Pancreas (tissue), 10 donors: ENCODE measurements at places on chromosomes 4 and X.

- DNase-seq = no peak
Observed at GRCh38 chrX:123971982-123972381, 10.5 kb downstream of the STAG2 start.

GRCh38 chr4:113371111-113371510, 321.7 kb downstream of the ANK2 start:
- DNase-seq = no peak

DNA sequence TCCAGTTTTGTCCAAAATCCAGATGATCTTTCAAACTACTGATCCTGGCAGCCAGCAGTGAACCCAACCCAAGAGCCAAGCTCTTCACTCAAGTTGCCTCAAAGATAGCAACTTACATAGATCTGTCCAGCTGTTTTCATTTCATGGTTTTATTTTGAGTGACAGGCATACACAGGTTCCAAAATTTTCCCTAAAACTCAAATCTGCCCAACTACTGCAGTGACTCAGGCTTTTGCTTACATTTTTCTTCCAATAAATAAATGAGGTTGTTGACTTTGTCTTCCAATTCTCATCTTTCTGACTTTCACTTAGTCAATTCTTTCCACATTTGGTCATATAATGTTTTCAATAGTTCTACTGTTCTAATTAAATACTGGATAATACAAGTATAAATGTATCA, 158.8 kb downstream of the TECRL start:
- DNase-seq = no peak

- no peak for DNase-seq
Observed at GRCh38 chr4:128387600-128388351, 100.2 kb upstream of the PGRMC2 start.

DNA sequence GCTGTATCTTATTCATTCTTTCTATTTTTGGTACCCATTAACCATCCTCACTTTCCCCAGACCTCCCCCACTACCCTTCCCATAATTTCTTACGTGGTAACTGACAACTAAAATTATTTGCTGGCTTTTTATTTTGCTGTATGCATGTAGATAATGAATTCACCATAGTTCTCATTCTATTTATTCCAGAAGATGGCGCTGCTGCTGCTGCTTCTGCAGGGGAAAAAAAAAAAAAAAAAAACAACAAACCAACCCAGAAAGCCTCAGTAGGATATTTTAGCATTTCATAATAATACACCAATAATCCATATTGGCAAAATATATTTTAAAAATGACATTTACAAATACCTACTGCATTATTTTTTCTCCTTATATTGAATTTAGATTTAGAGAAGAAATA, 416.6 kb upstream of the MAGEB18 start:
- DNase-seq = no peak

DNA sequence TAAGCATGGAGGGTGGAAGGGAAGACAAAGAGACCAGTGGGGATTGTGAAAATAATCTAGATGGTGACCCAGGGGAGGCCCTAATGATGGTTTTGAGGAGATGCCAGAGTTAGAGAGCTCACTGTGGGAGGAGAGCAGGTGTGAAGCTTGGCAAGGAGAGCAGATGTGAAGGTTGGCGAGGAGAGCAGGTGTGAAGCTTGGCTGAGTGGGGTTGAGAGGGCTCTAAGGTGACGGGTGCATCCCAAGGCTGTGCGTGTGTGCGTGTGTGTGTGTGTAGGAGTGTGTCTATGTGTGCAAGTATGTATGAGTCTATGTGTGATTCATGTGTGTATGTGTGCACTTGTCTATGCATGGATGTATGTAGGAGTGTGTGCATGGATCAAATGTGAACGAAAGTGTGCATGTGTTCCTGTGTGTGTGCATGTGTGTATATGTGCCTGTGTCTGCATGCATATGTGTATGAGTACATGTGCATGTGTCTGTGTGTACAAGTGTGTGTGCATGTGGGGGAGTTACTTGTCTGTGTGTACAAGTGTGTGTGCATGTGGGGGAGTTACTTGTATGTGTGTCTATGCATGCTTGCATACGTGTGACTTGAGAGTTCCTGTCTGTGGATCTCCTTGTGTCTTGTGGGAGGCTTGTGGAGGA, 72.0 kb downstream of the EVC start:
- peak; percentile 72 for DNase-seq

DNA sequence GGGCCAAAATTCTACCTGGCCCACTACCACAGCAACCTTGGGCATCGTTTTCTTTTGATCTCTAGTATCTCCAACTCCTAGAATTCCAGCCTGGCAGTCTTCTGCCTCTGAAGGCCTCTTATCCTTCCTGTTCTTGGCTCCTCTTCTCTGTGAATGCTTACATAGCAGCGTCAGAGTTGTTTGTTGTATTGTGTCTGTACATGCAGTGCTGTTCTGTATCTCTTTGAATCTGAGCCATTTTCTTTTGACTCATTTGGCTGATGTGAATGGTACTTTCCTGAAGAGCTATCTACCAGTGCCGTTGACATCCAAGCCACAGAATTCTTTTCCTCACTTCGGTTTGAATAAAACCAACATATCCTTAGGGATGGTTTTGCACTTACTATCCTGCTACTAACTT, 79.2 kb downstream of the TMEM164 start:
- DNase-seq = no peak

DNA sequence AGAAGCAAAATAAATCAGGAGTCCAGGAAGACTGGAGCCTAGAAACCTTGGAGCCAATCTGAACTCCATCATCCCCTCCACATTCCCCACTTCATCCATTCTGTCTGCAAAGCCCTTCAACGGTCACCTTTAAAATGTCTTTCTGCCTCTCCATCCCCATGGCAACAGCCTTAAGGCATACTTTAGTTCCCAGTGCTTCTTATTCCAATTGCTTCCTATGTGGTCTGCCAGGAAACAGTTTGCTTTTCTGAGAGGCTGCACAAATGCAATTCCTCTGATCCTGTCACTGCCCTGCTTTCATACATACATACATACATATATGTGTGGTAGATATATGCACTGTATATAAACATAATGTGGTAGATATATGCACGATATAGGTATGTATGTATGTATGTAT, 786 bp upstream of the MAGEH1 start:
- DNase-seq = no peak

DNA sequence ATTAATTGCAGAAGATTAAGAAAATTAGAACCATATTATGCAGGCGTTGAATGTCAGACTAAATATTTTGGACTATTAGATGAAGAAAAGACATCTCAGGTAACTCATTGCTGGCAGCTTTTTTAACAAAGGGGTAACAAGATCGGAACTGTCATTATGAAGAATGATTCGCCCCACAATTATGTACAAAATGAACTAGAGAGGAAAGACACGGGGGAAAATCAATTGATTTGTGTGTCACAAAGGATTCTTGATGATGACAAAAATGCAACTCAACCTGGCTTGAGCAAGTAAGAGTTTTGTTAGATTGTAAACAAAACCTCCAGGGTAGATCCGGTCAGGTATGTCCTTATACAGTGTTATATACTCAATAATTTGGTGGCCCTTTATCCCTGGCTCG, 12.5 kb upstream of the DCLK2 start:
- DNase-seq = no peak

GRCh38 chrX:40100141-40100536, 2.4 kb upstream of the BCOR start:
- peak; percentile 60 for DNase-seq

- no peak for DNase-seq
Observed at GRCh38 chrX:150482537-150483206, 85.7 kb upstream of the MTM1 start.

- no peak for DNase-seq
Observed at GRCh38 chr4:163228648-163229047, 62.0 kb upstream of the NAF1 start.

- no peak for DNase-seq
Observed at GRCh38 chr4:101229116-101229515, 118.2 kb downstream of the PPP3CA start.

- no peak for DNase-seq
Observed at GRCh38 chr4:174789657-174790056, 39.4 kb downstream of the GLRA3 start.

GRCh38 chr4:15043922-15044321, 41.6 kb downstream of the CPEB2 start:
- DNase-seq = no peak

DNA sequence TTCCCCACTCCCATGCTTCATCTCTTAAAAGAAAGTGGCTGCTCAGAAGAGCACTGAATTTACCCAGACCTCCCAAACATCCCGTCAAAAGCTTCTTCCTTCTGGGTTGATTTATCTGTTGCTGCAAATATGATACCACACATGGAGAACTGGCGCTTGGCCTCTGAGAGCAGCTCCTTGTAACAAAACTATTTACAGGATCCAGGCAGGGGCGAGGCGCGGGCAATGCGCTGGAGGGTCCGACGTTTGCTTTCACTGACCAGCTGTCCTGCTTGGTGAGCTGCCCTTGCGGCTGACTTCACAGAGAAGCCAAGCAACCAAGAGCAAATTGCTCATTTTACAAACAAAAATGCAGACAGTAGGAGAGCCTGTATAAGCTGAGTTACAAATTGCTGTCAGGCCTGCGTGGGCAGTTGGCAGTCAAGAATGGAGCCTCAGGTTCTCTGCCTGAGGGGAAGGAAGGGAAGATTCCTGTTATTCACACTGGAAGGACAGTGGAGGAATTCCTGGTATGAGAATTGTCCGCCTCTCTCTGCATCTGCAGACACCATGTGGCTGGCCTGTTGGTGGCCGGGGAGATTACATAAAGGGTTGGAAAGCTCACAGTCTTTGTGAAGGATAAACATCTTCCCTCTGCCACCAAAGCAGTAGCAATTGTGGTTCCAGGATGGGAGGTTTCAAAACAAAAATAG, 192.2 kb upstream of the LEF1 start:
- DNase-seq = no peak

GRCh38 chr4:22911285-22911684, 218.5 kb downstream of the GBA3 start:
- DNase-seq = no peak

GRCh38 chr4:174628191-174628590, 105.9 kb upstream of the HPGD start:
- no peak for DNase-seq

DNA sequence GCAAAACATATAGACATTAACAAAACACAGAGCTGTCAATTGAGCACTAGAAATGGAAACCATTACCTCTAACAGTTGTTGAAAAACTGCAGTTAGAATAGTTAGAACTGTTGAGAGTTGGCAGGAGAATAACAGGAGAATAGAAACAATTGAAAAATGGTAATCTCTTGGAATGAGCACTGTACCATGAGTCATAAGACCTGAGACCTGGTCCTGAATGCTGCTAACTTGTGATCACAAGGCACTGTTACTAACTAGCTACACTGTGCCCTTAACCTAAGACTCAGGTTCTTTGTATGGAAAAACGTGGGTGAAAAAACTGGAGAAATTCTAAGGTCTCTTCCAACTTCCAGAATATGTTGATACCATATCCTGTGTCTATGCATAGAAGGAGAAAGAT, 29.3 kb downstream of the FAM114A1 start:
- DNase-seq = no peak

DNA sequence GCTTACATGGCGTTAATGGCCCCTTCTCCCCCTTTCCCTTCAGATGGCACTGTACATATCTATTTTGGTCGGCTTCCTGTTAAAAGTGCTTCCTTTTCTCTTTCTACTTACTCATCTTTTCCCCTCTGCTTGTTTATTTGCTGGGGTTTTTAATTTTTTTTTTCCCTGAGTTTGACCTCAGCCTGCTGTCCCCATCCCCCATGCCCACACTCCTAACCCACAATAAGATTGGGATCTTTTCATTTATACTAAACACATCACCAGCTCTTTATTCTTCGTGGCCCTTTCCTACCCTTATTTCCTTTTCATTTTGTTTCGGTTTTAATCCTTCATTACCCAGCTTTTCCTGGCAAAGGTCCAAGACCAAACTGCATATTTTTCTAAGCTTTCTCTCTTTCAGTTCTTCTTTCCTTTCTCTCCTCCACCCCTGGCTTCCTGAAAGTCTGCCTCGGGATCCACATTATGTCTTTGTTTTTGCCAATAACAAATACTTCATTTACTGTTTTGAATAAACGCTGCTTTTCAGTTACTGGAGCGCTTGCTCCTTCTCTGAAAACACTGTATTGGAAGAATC, 152.0 kb upstream of the USP9X start:
- no peak for DNase-seq

DNA sequence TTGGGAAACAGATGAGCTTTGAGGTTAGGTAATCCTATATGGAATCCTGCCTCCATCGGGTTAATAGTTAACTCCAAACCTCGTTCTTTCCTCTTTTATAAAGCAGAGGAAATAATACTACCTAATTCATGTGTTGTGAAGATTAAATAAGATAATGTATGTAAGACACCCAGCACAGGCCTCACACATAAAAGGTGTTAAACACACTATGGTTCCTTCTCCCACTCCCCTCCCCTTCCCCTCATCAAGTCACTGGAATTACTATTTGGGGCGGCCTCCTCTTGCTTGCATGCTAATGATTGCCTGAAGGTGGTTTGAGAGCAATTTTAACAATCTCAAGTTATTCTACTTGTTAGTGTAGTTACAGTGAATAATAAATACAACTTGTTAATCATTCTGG, 404.4 kb upstream of the RASGEF1B start:
- no peak for DNase-seq

- DNase-seq = no peak
Observed at GRCh38 chr4:168045354-168045753, 47.0 kb upstream of the ANXA10 start.

DNA sequence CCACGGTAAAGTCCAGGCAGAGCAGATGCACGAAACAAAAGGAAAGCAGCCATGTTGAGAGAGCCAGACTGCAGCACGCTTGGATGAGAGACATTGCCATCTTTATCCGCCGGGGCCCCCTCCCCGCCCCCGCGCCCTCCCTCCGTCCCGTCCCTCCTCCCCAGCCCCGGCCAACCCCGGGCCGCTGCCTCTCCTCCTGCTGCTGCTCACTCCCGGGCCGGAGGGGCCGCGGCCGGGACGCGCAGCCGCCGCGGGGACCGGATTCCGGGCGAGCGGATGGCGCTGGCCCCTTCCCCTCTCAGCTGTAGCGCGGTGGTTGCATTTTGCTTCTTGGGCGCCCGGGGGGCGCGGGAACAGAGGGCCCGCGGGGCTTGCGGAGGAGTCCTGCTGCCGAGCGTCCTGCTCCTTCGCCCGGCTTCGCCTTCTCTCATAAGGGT, 542 bp downstream of the RNF150 start:
- peak; percentile 3 for DNase-seq

DNA sequence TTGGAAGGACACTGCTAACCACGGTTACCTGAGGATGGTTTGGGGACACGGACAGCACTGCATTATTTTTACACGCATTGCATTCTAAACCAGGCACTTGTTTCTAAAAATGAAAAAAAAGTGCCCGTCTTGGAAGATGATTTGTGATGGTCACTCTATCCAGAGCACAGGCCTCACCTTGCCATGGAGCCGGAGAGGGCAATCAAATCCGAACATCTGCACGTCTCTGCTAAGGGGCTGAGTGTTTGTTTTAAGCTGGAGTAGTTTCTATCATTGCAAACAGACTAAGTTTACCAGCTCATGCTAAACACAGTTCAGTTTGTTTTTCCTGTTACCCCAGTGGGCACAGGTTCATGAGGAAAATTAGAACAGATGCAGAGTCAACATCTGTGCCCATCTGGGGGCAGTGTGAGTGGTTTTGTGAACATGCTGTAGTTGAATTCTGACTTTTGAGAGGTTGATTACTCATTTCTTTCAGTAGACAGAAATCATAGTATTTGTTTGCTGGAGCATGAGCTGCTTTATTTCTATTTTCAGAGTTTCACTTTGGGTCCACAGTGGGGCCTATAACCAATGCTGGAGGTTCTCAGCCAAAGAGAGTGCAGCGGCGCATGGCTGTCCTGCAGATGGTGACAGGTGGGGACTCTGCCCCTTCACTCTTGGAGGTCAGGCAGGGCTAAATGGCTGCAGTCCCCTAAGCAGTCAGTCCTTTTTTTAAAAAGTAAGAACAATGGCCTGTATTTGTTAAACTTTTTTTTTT, 65.4 kb upstream of the ENPP6 start:
- no peak for DNase-seq
